ENCODE measurements at places on chromosomes 1 and 21.

DNA sequence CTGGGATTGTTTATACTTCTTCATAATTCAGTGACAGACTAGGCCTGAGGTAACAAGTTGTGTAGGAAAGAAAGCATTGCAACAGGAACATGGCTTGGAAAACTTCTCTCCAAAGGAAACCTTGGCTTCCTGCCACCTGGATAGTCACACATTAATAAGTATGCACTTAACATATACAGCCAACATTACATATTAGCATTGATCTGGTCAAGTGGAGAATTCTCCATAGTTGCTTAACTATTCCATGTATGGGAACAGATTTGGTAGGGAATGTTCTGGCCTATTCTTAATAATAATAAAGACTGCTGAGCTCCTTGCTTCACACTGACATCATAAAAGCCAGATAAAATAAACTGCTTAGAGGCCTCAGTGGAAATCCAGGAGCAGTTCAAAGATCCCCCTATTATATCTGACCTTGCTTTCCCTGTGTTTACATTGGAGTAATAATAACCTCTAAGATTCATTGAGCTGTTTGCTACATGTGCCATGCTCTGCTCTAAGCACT is 27.2 kb upstream of the NFIA start:
- DNase-seq = no peak

- DNase-seq = no peak
These were observed 252.1 kb downstream of the PRDM2 start for GRCh38 chr1:13951793-13952751.

GRCh38 chr1:77202751-77203150 is 16.5 kb downstream of the PIGK start:
- DNase-seq = no peak

DNA sequence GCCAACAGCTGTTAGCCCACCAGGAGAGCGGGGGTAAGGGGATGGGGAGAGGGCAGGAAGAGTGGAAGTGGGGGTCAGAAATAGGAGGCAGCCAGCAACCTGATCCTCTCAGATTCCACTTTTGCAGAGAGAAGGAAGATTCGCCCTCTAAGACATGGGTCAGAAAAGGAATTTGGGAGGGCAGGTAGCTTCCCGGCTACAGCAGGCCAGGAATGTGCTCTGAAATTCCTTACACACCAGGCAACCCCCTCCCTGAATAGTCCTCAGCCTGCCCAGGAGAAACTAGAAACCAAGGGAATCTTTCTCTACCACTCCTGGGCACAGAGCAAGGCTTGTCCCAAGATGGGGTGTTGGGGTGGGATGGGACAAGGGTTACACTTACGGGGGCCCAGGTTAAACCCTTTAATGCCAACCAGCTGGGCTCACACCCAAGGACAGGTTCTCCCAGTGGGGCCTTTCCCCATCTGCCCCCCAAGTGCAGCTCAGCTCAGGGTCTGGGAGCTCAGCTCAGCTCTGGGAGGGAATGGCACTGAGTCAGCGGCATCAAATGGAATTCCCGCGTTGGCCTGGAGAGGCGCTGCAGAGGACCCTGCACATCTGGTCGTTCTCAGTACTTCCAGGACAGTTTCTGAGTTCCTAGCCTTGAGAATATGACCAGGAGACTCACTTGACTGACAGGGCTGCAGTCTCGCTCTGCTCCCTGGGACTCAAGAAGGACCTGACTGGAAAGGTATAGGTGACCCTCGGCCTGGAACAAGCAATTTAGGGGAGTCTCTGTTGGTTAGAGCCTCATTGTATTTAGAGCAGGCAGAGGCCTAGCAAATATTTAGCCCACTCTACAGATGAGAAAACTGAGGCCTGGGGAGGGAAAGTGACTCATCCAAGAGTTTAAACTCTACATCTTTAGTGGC is 761 bp downstream of the TNNT2 start:
- DNase-seq = peak; percentile 32

DNA sequence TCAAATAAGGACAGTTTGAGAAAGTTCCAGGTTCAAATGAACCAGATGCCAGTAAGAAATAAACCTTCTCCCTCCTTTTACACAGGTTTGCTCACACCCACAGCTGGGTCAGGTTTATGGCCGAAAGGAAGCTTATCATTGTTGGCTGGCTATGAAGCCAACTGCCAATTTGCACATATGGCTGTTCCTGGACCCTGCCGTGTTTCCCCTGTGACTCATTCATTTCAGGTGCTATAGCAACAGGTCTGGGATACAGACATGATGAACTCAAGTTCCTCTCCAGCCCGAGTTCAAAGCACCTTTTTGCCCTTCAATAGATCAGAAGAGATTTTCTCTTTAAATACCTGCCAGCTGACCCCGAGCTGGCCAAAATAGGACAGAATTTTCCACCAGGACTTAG is 134.4 kb upstream of the SMYD2 start:
- DNase-seq = no peak

DNA sequence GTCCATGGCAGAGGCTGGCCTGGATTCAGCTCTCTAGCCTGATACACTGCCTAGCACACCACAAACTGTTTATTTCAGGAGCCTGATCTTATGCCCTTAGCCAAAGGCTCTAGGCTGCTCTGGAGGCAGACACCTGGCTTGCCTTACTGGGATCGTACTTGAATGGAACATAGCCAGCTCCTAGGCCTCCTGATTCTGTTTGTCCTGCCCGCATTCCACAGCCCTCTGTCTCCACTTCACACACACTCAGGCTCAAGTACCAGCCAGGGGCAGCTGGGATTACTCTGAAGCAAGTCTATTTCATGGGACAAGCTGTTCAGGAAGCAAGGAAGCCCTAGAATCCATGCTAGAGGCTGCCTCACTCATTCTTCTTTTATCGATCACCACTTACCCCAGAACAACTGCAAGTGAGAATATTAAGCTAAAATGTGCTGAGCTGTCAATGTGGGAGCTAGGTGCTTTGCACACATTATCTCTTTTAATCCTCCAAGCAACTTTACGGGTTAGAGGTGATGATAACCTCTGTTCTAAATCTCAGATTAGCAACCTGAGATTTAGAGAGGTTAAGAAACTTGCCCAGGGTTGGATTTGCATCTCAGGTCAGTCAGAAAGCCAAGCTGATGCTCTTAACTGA is 31.1 kb upstream of the CYP4B1 start:
- no peak for DNase-seq

- DNase-seq = peak; percentile 64
These were observed at the start of gene MANEAL for GRCh38 chr1:37793773-37794371. Gene MANEAL (plus strand): TSS chr1:37793847. CDS start chr1:37794183, 336 bp downstream.

DNA sequence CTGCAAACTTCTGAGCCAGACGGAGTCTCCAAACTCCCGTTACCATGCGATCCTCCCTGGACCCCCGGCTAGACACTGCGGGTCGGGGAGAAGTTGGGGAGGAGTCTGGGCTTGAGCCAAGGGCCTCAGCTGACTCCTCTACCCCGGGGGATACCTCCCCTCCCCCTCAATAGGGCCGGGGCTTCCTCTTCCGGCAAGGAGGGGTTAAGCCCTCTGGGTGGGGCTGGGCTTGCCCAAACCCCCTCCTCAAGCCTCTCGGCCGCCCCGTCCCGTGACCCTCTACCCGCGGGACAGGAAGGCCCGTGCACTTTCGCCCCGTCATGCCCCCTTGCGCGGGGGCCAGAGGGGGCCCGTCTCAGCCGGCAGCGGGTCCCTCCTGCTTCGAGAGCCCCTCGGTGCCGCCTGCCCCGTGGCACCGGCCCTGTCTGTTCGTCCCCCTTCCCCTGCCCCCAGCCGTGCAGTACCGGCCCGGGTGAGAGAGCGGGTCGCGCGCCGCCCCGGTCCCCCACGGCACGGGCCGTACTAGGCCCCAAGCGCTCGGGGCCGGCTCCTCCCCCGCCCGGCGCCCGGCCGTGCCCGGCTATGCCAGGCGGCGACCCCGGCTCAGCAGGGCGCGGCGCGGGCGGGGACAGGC is 652 bp downstream of the ARL8A start:
- peak; percentile 20 for DNase-seq

DNA sequence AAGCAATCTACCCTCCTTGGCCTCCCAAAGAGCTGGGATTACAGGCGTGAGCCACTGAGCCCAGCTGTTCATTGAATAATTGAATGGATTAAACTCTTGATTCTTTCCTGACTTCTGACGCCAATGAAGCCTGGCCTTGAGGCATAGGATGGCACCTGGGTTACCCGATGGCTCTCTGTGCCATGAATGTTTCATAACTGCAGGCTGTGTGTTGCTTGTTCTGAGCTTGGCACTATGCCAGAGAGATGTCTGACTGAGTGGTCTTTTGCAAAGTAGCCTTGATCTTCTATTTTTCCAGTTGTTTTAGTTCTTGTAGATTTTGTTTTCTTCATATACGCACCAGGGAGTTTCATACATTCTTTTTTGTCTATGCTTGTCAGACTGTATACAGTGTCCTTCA is 38.5 kb upstream of the AK4 start:
- no peak for DNase-seq

DNA sequence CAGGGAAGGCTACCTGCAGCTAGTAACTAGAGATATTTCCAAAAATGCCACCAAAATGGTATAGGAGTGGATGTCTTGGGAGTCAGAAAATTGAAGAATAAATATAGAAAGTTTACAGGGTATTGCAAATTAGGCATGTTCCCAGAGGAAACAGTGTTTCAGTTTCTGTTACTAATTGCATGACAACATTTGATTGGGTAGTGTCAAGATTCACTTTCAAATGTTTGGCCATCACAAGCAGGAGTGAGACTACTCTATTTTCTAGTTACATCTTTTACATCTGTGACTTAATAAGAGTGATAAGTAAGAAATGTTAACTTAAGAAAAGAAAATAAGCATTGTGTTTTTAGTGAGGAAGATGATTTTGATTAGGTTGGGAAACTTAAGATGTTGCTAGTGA is 30.2 kb downstream of the AMY1C start:
- no peak for DNase-seq

DNA sequence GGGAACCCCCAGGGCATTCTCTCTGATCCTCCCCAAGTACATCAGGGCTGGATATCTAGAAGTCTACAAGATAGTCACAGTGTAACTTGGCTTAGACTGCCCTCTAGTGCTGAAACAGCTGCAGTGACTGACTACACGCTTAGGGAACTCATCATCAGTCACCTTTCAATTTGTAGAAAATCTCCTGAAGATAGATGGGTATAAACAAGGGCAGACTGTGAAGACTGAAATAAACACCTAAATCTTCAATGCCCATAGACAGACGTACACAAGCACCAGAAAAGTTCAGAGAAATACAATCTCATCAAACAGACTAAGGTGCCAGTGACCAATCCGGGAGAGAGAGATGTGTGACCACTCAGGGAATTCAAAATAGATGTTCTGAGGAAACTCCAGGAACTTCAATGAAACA is 46.6 kb downstream of the PACC1 start:
- DNase-seq = peak; percentile 78

DNA sequence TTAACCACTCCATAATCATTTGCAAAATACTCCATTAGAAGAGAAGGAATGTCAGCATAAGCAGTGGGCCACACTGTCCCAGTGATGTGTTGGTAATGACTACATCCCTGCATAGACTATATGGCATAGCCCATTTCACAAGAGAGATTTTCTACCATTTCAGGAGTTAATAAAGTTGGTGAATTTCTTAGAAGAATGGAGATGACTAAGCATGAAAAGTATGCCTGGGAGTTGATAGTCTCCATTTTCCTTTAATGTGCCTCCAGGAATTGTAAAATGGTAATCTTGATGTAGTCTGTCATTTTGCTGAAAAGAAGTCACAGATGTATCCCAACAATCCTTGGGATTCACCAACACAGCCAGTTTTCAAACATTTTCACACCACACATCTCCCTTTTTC is 608.8 kb upstream of the CHRM3 start:
- peak; percentile 38 for DNase-seq

DNA sequence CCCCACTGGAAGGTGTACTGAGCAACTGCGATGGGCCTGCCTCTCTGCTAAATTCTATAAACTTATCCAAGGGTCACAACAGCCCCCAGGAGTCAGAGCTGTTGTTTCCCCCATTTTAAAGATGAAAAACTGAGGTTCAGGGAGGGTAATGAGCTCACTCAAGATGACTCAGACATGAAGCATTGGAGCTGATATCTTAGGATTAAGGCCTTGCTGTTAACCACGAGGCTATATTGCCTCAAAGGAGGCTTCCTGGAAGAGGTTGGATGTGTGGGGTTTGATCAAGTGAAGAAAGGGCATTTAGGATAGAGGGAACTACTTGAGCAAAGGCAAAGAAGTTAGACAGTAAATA is 6.7 kb downstream of the LDLRAP1 start:
- DNase-seq = peak; percentile 88

DNA sequence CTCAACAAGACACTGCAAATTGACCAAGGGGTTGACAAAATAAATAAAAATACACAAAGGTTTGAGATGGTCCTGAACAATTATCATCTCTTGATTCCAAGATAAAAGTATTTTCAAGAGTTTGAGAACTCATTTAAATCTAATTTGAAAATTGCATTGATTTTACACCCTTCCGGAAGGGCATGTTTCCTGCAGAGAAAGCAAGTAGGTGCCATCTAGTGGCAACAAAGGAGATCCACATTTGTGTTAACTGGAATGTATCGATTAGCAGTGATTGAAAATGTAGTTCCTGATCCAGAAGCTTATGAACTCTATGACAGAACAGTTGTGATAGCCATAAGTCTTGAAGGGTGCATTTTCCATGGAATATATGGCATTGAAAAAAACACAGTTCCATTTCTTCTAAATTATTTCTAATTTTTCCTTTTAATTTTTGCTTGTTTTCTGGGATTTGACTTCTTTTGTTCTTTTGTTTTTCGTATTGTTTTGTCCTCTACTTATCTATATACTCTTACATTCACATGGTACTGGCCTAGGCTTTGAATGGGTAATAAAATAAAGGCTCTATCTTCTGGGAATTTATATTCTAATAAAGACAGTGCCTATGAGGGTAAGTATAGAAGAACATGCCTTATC is 143.7 kb downstream of the DNM3 start:
- peak; percentile 28 for DNase-seq

DNA sequence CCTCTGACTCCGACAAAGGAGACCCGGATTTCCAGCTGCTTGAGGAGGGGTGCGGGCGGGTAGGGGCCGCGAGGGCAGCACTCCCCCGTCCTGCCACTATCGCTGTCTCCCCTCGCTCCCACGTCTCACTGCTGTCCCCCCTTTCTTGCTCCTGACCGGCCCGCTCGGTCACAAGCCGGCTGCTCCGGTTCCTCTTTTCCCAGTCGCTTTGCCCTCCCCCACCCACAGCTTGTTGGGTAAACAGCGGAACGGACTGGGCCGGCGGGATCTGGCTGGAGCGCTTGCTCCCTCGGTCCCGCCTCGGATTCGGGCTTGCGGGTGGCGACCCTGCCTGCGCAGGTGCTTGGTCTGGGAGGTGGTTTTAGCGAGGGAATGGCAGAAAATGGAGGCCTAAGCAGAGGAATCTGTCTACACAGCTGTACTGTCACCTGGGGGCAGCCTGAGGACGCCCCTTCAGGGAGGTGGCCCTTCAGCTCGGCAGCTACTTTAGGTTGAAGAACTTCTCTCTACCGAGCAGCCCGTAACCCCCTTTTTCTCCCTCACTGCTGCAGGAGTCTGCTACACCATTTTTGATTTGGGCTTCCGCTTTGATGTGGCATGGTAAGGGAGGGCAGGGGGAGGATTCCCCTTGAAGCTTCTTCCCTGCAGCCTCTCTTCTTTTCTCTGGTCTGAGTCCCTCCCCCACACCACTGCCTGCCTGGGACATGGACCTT is 645 bp downstream of the ATP6V0B start:
- DNase-seq = peak; percentile 39

GRCh38 chr21:37259426-37259825 is 7.7 kb downstream of the VPS26C start:
- no peak for DNase-seq

GRCh38 chr1:230067871-230068620 is 1.0 kb downstream of the GALNT2 start:
- DNase-seq = peak; percentile 41

Data from iris pigment epithelial cell (primary cell).